ENCODE measurements at places on chromosomes 1 and 21.

GRCh38 chr1:75838079-75838478, 41.4 kb downstream of the MSH4 start:
- H3K4me1 ChIP-seq: no peaks in the 10 kb centered on the region
- H3K27me3 ChIP-seq: no peaks in the 10 kb centered on the region
- no peak overlapping the region for H3K4me3 ChIP-seq

DNA sequence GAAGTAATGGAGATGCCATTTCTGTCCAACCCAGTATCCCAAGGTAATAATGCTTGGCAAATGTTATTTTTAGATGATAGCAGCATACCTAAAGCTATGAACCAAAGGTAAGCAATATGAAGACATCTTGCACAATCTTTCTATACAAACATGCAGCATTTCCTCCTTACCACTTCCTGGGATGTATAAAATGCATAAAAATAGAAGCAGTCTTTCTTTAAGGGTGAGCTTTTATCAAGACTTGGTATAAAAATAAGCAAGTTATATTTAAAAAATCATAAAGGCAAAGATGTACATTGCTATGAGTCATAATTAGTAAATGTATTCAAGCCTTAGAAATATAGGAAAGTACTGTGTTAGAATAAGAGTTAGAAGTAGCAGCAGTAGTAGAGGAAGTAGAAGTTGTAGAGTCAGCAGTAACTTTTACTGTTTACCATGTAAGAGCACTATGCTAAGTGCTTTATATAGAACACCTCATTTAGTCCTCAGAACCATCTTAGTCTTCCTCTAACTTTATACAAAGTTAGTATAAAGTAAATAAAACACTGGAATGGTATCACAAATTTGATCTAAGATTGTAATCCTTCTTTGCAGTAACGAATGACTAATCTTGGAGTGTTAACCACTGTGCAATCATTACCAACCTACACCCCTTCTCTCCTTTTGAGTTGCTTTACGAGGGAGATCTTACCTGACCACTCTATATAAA, 371.3 kb downstream of the VAV3 start:
- H3K36me3 ChIP-seq: no peaks in the 10 kb centered on the region
- no peak overlapping the region for H3K27ac ChIP-seq
- H3K4me1 ChIP-seq: no peaks in the 10 kb centered on the region

GRCh38 chr1:101284622-101285218, 47.9 kb downstream of the S1PR1 start:
- no peak for DNase-seq
- no peak overlapping the region for H3K4me3 ChIP-seq
- no peak overlapping the region for H3K27ac ChIP-seq
- peaks cover 4% of the 10 kb centered on the region for H3K4me1 ChIP-seq
- no peaks in the 10 kb centered on the region for H3K36me3 ChIP-seq
- H3K27me3 ChIP-seq: no peaks in the 10 kb centered on the region

- H3K4me1 ChIP-seq: no peaks in the 10 kb centered on the region
- no peak for DNase-seq
- no peak overlapping the region for H3K27ac ChIP-seq
- no peaks in the 10 kb centered on the region for H3K36me3 ChIP-seq
- H3K27me3 ChIP-seq: no peaks in the 10 kb centered on the region
Measured at GRCh38 chr1:241767737-241768136, 80.3 kb upstream of the EXO1 start.

DNA sequence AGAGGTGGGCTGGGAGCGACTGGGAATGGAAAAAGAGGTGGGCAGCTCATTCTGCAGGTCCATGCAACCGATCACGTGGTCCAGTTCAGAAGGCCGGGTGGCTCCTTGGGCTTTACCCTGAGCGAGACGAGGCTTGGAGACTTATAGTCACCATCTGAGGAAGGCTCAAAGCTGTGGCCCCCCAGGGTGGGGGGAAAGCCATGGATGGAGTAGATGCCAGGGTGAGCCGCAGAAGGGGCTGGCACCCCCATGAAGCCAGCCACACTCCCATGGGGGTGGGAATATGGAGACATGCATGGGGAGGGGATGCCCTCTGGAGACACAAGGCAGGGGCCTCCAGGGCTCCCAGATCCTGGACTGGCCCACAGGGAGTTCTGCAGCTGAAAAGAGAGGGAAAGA, 9.8 kb downstream of the ALX3 start:
- no peak for DNase-seq
- H3K4me3 ChIP-seq: no peak overlapping the region
- peaks cover 13% of the 10 kb centered on the region for H3K36me3 ChIP-seq
- H3K27me3 ChIP-seq: peaks cover 1% of the 10 kb centered on the region
- H3K27ac ChIP-seq: no peak overlapping the region
- H3K4me1 ChIP-seq: peaks cover 20% of the 10 kb centered on the region

DNA sequence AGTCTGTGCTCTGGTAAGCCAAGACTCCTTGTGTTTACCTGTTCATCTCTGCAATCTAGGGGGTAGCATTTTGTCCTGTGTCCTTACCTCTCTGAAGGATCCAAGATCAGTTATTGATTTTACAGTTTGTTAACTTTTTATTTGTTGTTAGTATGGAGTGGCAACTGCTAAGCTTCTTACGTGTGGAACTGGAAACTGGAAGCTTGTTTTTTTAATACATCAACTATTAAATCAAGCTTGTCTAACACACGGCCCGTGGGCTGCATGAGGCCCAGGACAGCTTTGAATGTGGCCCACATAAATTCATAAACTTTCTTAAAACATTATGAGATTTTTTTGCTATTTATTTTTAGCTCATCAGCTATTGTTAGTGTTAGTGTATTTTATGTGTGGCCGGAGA, 29.2 kb upstream of the MPC2 start:
- no peak for DNase-seq

DNA sequence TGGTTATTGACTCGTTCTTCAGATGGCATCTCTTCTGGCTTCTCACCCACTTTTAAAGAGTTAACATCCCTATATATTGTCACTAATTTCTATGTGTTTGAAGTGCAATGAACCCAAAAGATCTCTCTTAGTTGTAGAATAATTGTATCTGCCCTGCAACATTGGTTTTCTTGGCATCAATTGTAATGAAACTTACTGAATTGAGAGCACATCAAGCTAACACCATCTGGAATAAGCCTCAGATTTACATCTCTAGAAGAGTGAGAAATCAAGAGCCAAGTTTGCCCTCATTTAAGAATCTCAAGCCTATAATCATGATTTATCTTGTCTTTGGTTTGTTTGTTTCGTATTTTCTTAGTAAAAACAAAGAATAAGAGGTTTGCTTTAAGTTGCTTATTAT, 372.6 kb upstream of the LRRC7 start:
- H3K27ac ChIP-seq: no peak overlapping the region
- no peaks in the 10 kb centered on the region for H3K36me3 ChIP-seq
- H3K4me1 ChIP-seq: no peaks in the 10 kb centered on the region
- no peak for DNase-seq

- peaks cover 15% of the 10 kb centered on the region for H3K4me1 ChIP-seq
- no peak overlapping the region for H3K27ac ChIP-seq
- no peaks in the 10 kb centered on the region for H3K36me3 ChIP-seq
- H3K4me3 ChIP-seq: no peak overlapping the region
- peak; percentile 5 for DNase-seq
Measured at GRCh38 chr1:84090447-84091245, 53.4 kb upstream of the PRKACB start.

DNA sequence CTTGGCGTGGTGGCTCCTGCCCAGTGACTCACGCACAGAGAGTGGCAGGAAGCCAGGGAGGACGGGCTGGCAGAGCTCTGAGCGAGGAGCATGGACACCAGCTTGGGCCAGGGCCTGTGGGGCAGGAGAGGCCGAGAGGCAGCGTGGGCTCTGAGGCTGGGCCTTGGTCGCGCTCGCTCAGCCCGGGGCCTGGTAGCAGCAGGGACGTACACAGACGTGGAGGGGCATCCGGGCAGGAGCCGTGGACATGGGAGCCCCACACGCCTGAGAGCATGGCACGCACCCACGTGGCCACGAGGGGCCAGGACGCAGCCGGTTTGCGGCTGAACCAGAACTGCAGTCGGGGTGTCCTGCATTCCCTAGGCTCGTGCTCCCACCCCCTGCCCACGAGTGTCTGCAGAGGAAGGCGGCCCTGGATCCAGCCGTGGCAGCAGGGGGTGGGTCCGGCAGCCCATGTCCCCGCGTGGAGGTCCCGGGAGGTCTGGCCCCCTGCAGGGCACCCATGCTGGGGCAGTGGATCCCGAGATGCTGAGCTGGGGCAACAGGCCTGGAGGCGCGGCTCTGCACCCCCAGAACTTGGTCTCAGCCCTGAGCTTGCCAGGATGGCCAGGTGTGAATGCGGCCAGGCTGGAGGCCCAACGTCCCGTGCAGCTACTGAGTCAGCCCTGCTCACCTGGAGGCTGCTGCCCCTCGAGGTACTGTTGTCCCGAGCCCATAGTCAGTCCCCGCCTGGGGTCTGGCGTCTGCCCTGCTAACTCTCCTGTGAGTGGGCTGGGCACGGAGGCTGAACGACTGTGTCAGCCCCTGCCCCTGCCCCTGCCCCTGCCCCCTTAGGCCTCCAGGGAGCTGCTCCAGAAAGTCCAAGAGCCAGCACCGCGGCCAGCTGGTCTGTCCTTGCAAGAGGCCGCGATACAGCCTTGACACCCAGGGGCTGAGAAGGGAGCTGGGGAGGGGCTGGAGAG, 61.6 kb downstream of the SLX9 start:
- no peak overlapping the region for H3K4me3 ChIP-seq
- no peaks in the 10 kb centered on the region for H3K36me3 ChIP-seq
- H3K27ac ChIP-seq: no peak overlapping the region
- no peaks in the 10 kb centered on the region for H3K27me3 ChIP-seq

GRCh38 chr1:30911059-30911954, 2.7 kb upstream of the SDC3 start:
- H3K36me3 ChIP-seq: no peaks in the 10 kb centered on the region
- DNase-seq: peak; percentile 34
- no peaks in the 10 kb centered on the region for H3K27me3 ChIP-seq
- no peak overlapping the region for H3K4me3 ChIP-seq

Measured in astrocyte (in vitro differentiated cells and primary cell).